ENCODE measurements at places on chromosomes 3 and 15. TPM values are rescaled to one million over a fixed set of nuclear protein-coding genes. Genes with fewer than 3 reads are reported as not detected.

Gene DOCK3
- total RNA-seq, result 1.5 TPM

Gene GCSAM
- 3.5 TPM for total RNA-seq

Gene CLDN18
- not detected for total RNA-seq

Gene ZBTB20
- 3.4 TPM for total RNA-seq

Gene UNC13C
- not detected for total RNA-seq

DNA sequence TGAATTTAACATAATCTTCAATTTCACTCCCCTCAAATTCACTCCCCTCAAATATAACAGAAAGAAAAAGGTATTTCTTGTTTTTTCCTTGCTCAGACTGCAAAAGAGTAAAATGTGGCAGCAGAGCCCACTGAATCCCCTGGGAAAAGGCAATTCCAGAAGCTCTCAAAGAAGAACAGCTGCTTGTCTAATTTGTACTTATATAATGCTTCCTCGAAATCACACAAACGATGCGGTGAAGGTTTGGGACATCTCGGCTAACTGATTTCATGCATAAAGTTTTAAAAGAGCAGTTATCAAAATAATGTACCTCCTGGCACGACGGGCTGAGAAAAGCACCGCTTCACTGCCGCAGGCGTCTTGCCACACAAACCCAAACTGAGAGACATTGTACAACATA, 10.7 kb downstream of the BDH1 start:
- DNase-seq, result no peak

GRCh38 chr3:101268141-101268540, 52.2 kb downstream of the IMPG2 start:
- no peak for DNase-seq

GRCh38 chr3:141082064-141082463, 30.9 kb downstream of the SPSB4 start:
- no peak for DNase-seq

DNA sequence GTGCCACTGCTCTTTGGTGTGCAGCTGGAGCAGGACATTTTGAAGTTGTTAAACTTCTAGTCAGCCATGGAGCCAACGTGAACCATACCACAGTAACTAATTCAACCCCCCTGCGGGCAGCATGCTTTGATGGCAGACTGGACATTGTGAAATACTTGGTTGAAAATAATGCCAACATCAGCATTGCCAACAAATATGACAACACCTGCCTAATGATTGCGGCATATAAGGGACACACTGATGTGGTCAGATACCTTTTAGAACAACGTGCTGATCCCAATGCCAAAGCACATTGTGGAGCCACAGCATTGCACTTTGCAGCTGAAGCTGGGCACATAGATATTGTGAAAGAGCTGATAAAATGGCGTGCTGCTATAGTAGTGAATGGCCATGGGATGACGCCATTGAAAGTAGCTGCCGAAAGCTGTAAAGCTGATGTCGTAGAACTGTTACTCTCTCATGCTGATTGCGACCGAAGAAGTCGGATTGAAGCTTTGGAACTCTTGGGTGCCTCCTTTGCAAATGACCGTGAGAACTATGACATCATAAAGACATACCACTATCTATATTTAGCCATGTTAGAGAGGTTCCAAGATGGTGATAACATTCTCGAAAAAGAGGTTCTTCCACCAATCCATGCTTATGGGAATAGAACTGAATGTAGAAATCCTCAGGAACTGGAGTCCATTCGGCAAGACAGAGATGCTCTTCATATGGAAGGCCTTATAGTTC, 12.2 kb downstream of the FEM1B start:
- no peak for DNase-seq

- DNase-seq, result no peak
Measured at GRCh38 chr15:88619796-88620195, 1.3 kb upstream of the AEN start.

DNA sequence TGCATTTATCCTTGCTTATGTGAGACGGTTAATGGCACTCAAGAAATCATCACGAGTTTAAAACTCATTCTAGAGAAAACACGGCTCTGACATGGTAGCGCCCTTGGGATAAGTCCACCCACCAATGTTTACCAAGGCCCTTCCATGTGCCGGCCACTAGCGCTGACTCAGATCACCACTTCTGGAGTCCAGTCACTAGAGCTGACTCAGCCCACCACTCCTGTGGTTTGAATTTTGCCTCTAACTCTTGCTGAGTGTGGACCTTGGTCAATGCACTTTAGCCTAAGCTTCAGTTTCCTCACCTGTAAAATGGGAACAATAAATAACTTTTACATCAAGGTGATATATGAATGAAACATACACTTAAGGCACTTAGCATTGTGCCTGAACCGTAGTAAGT, 358.4 kb upstream of the PROK2 start:
- DNase-seq, result no peak

GRCh38 chr3:52055537-52056351, 627 bp downstream of the DUSP7 start:
- DNase-seq, result peak; percentile 43

- DNase-seq, result no peak
Measured at GRCh38 chr3:101888653-101889052, 39.3 kb downstream of the NFKBIZ start.

- DNase-seq, result no peak
Measured at GRCh38 chr3:52845691-52846431, 11.0 kb upstream of the MUSTN1 start.

All from activated T-helper 1 cell treated with anti-CD3 and anti-CD28 coated beads, Interleukin-12 subunit alpha, Interleukin-12 subunit beta, Interleukin-2, Interleukin-4 antibody, amounts not matched to agents 30 ng/mL and 10 ng/mL and 1 ng/mL, durations not matched to agents 14 hours and 24 hours and 36 hours (primary cell).